Activated CD4-positive, alpha-beta T cell treated with anti-CD3 and anti-CD28 coated beads, Interleukin-2, amount 50 U/mL, for 48 hours (primary cell): ENCODE measurements at places on chromosomes 6 and 20.

GRCh38 chr20:3632311-3633004, 30.7 kb downstream of the GFRA4 start:
- no peak for DNase-seq

GRCh38 chr20:53463101-53463972, 130.3 kb downstream of the ZNF217 start:
- no peak for DNase-seq

- DNase-seq: no peak
Measured at GRCh38 chr20:208942-209566, 18.0 kb upstream of the DEFB129 start.

DNA sequence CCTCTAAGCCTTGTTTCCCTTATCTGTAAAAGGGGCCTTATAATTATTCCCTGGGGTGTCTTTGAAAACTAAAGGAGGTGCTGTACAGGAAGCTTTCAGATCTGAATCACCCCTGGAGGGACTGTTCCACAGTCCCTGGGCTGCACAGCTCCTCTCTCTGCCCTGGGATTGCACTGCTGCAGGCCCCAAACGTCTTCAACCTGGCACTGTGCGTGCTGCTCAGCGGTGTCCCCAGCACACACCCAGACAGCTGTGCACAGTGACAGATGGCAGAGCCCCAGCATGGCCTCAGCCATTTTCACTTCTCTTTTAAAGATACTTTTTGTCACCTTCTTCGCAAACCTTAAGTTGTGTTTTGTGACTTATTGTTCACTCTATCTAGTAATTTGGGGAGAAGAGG, 50.7 kb upstream of the INSM1 start:
- no peak for DNase-seq

- no peak for DNase-seq
Measured at GRCh38 chr20:48678421-48678820, 149.4 kb downstream of the PREX1 start.

DNA sequence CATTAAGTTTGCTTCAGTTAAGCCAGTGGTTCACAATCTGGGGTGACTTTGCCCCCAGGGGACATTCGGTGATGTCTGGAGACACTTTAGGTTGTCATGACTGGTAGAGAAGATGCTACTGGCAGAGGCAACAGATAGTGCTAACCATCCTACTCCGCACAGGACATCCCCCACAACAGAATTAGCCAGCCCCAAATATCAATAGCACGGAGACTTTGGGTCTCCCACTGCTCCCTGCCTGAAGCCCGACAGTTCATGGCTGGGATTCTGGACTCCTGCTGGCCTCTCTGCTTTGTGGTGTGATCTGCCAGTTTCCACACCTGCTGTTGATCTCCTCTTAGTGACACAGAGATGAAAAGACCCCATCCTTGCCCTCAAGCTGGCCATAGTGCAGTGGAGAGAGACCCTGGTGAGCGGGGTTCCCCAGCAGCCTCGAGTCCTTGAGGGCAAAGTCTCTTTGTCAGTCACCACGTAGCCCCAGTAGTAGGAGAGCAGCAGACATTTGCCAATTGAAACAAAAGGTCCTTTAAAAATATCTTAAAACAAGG, 24.7 kb upstream of the TTPAL start:
- DNase-seq: no peak

DNA sequence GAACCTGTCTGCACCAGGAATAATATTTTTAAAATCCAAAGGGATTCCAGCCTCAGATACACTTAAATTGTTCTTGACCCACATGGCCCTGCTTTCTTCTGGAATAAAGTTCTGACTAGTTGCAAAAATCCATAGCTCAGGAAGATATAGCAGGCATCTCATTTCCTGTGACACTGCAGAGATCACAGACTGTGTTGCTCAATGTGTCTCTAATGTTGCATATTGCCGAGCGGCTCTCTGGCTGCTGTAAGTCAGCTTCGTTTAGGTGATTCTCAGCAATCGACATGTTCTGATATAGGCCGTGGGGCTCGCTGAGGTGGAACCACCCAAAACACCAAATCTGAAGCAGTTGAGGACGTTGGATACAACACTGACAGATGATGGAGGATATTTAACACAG, 498.3 kb upstream of the AGPAT4 start:
- no peak for DNase-seq
